ENCODE measurements at places on chromosomes 3 and 15. TPM values are rescaled to one million over a fixed set of nuclear protein-coding genes. Genes with fewer than 3 reads are reported as not detected.

Gene GUCA1C
- total RNA-seq, result not detected

Gene CCR9
- total RNA-seq, result not detected

Gene SLC9A9
- 47.6 TPM for total RNA-seq

DNA sequence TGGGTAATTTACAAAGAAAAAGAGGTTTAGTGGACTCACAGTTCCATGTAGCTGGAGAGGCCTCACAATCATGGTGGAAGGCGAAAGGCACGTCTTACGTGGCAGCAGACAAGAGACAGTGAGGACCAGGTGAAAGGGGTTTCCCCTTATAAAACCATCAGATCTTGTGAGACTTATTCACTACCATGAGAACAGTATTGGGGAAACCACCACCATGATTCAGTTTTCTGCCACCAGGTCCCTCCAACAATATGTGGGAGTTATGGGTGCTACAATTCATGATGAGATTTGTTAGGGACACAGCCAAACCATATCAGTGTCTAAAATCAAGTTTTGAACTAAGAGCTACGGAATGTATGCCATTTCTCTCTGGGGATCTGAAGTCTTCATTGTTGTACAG, 354.8 kb upstream of the C2CD4B start:
- no peak for DNase-seq

DNA sequence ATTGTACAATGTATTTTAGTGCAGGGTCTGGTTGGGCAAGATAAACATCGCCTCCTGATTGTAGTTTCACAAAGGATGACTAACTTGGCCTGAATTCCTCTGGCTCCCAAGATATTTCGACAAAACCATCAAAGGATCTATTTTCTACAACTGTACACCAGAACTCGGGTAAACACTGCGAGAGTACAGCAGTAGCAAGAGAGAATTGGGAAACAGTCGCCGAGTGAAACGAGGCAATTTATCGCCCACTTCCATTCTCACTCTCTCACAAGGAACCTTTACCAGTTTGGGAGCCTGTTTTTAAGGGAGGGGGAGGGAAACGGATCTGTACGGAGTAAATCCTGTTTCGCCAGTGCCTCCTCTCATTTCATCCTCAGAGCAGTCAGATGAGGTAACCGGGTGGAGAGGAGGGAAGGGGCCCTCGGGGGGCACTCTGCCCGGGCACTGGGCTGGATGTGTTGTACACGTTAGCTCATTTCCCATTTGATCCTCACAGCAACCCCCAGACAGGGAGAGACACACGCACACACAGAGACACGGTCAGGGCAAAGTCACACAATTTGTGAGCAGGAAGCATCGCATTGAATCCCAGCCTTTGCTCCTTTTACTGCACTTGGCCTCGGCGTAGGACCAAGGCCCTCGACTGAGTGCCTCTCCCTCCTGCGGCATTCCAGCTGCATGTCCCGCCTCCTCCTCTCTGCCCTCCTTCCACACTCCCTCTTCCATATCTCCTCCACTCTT, 120.1 kb downstream of the LIPC start:
- DNase-seq, result no peak

DNA sequence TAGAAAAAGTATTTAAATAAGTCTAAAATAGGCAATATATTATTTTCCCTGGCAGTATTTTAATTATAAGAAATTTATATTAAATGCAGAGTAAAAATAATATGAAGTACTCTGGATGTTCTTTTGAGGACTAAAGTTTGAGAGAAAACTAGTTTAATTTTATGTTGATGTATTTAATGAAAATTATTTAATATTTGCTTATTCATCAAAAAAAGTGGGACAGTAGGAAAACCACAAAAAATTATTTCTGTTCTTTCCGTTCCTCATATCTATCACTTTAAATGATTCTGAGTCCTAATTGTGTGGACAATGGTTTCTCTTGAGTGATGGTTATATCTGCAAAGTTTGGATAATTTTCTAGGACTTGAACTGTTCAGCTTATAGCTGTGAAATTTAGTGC, 147.2 kb upstream of the TNIK start:
- no peak for DNase-seq

GRCh38 chr15:76169018-76169417, 109.2 kb downstream of the TMEM266 start:
- DNase-seq, result no peak

DNA sequence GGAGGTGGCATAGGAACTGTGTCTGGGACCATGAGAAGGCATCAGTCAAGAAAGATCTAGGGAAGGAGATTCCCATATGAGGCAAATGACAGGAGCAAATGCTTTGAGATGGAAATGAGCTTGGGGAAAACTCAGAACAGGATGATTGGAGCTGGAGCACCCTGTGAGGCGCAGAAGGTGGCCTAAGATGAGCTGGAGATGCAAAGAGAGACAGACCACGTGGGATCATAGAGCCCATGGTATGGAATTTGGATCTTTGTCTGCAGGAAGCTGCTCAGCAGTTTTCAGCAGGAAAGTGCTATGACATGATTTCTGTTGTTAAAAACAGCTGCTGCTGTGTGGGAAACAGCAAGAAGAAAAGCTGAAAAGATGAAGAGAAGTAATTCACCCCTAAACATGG, 310.6 kb downstream of the MAGI1 start:
- DNase-seq, result no peak
